Tongue (tissue), 3 donors: ENCODE measurements at places on chromosomes 13 and 19. TPM values are rescaled to one million over a fixed set of nuclear protein-coding genes. Genes with fewer than 3 reads are reported as not detected.

- peak; percentile 73 for DNase-seq
Observed at GRCh38 chr19:13053238-13053637, 49.4 kb downstream of the LYL1 start.

DNA sequence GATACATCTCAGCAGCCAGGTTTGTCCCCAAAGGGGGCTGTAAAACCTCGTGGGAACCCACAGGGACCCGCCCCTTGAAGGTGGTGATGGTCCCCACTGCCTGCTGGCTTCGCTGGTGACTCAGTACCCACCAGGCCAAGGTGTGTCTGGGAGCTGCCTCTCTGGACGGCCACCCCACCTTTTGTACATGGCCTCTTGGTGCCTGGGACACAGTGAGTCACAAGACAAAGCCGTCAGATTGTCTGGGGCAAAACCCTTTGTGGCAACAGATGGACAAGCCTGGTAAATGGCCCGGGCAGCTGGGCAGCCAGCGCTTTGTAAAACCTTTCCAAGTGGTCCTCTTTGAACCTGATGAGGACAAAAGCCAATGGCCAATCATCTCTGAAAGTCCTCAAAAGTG lies 27.9 kb upstream of the KLF2 start:
- no peak for DNase-seq

DNA sequence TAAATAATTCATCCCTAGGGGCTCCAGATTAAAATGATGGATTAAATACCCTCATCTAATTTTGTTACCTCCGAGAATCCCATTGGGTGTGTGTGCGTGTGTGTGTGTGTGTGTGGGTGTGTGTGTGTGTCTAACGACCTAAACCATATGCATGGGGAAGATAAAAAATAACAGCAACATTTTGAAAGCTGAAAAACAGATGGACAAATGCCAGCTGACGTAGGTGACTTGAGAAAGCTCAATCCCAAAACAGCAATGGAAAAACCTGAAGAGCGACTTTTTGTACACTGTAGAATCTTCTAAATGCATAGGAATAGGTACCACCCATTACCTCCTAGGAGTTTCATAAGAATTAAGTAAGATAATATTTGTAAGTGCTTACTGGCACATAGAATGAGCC lies 8.7 kb upstream of the RPL21 start:
- peak; percentile 74 for DNase-seq

- DNase-seq, result no peak
Observed at GRCh38 chr19:55153652-55154264, 3.8 kb downstream of the TNNI3 start.

- DNase-seq, result peak; percentile 91
Observed at GRCh38 chr19:17996826-17997316, 11.1 kb upstream of the ARRDC2 start.

- no peak for DNase-seq
Observed at GRCh38 chr13:99214232-99214631, 13.6 kb downstream of the UBAC2 start.

The SERPINE3 gene
- total RNA-seq, result not detected

The SYDE1 gene
- 15.3 TPM for total RNA-seq

The C19orf38 gene
- total RNA-seq, result 3.9 TPM
